ENCODE measurements at places on chromosomes 4 and X.

GRCh38 chrX:68681443-68681941, 34.0 kb downstream of the STARD8 start:
- no peak for DNase-seq

DNA sequence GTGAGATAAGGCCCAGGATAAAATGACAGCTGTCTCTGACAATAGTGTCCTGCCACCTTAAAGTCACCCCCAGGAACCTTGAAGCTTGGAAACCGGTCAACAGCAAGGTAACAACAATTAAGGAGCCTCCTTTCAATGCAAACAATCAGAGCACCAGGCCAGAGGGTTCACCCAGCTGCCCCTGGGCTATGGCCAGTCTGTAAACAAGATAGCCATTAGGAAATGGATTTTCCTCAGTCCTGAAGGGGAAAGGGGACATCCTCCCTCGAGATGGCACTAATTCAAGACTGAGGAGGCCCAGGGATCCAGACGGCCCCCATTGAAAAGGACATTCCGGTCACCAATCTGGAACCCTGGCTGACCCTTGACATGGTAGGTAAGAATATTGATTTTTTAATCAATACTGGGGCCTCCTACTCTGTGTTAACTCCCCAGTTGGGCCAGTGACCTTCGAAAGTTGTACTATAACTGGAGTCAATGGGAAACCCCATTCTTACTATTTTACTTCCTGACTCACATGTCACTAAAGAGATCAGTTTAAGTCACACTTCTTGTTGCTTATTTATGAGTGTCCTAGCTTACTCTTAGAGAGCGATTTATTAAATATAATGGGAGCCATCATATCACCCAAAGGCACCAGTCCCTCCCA, 61.7 kb upstream of the CT45A1 start:
- no peak for DNase-seq

DNA sequence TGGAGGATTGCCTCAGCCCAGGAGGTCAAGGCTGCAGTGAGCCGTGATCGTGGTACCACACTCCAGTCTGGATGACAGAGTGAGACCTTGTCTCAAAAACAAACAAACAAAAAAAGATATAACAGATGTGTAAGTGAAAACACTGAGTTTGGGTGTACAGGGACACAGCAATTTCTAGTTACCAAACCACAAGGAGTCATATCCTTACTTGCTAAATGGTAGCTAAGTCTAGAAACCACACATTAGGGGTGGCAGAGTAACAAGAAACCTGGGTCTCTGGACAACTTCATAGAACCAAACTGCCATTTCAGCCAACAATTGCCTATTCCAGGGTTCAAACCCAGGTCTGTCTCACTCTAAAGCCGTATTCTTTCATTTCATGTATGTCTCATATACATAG, 20.8 kb downstream of the PPEF2 start:
- no peak for DNase-seq

GRCh38 chr4:184417802-184418511, 56.4 kb downstream of the IRF2 start:
- DNase-seq = no peak

DNA sequence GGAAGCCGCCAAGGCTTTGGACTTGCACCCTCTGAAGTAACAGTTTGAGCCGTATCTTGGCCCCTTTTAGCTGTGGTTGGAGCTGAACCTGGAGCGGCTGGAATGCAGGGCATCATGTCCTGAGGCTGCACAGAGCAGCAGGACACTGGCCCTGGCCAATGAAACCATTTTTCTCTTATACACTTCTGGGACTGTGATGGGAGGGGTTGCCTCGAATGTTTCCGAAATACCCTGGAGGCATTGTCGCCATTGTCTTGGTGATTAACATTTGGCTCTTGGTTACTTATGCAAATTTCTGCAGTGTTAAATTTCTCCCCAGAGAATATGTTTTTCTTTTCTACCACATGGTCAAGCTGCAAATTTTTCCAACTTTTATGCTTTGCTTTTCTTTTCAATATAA, 137.2 kb downstream of the MAGEC1 start:
- no peak for DNase-seq

Measured in cerebellar nuclear complex (tissue), 1 donor.